Stimulated activated CD8-positive, alpha-beta memory T cell treated with anti-CD3 and anti-CD28 coated beads, Interleukin-7, amount 100 ng/mL, for 1 hour (primary cell): ENCODE measurements at places on chromosomes 7 and 10.

GRCh38 chr10:117550076-117550475 lies 7.5 kb downstream of the EMX2 start:
- DNase-seq: no peak

DNA sequence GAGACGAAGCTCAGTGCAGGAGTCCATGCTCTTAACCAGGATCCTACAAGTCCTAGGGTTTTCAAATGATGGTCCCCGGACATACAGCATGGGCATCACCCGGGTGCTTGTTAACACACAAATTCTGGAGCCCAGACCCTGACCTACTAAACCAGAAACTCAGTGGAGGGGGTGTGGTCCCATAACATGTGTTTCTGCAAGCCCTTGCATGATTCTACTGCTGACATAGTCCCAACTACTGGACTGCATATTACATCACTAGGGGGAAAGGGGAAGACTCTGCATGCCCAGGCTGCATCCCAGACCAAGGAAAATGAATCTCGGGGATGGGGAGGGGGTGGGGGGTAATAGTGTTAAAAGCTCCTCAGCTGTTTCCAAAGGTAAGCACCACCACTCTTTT lies 40.3 kb downstream of the GRB10 start:
- no peak for DNase-seq

DNA sequence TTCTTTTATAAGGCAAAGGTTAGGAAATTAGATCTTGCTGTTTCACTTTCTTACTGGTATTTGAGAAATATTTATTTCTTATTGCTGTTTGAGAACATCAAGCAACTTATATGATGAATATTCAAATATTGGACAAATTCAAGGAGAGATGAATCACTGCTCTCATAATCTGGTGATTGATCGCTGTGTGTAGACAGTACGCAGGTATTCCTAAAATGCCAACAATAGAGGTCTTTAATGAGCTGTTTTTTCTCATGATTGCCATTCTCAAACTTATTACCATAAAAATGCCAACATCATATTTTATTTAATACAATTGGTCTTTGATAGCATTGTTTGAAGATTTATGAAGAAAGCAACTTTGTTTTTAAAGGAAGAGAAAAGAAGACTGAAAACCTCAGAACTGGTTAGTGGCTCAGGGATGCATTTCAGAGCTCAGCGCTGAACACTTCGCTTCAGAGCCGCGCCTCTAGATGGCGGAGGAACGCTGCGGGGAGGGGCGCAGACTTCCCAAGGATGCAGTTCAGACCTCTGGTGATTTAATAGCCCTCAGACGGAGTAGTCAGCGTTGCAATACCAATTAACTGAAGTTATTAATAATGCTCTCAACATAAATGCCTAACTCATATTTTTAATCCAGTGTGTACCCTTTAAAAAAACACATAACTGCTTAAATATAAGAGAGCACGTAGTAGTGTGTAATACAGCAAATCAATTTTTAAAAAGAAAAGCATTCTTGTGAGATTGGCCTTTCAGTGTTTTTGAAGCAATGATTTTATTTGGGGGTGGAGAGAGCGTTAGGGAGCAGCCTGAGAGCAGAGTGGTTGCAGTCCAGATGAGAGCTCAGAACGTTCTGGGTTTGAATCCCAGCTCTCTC lies 38.5 kb upstream of the STEAP4 start:
- no peak for DNase-seq

DNA sequence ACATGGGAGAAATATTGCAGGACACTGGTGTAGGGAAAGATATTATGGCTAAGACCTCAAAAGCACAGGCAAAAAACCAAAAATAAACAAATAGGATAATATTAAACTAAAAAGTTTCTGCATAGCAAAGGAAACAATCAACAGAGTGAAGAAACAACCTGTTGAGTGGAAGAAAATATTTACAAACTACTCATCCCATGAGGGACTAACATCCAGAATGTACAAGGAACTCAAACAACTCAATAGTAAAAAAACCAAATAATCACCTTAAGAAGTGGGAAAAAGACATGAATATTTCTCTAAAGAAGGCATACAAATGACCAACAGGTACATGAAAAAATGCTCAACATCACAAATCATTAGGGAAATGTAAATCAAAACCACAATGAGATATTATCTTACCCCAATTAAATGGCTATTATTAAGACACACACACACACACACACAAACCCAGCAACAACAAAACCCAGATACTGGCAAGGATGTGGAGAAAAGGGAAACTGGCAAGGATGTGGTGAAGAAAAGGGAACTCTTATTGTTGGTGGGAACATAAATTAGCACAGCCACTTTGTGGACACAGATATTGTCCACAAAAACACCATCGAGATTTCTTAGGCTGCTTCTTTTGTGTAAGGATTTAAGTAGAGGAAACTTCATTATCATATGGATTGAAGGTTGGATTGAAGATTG lies 9.8 kb upstream of the RAB18 start:
- no peak for DNase-seq

DNA sequence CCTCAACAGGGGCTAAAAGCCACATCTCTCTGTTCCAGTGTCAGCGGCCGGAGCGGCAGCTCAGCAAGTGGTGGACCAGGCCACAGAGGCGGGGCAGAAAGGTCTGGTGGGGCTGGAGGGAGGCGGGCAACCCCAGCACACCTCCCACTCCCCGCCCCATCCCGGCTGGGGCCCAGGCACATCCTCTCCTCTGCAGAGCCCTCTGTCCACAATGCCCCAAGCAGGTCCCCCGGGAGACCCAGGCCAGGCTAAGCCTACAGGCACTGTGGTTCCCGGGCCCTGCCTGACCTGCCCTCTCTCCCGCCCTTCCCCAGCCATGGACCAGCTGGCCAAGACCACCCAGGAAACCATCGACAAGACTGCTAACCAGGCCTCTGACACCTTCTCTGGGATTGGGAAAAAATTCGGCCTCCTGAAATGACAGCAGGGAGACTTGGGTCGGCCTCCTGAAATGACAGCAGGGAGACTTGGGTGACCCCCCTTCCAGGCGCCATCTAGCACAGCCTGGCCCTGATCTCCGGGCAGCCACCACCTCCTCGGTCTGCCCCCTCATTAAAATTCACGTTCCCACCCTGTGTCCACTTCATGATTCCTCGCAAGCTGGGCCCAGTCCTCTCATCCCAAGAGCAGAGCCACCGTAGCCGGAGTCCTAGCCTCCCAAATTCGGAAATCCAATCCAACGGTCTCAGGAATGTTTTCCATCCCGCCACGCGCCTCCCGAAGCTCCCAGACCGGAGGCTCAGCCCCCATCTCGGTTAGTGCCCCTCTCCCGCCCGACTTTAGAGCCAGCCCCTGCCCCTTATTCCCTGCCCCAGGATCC lies 2.1 kb downstream of the ADIRF start:
- no peak for DNase-seq

GRCh38 chr7:121307021-121307574 lies 21.7 kb upstream of the WNT16 start:
- DNase-seq: no peak

GRCh38 chr10:92045641-92046106 lies 122.1 kb downstream of the BTAF1 start:
- DNase-seq: no peak

- no peak for DNase-seq
Observed at GRCh38 chr7:17830206-17830605, 110.1 kb downstream of the SNX13 start.

DNA sequence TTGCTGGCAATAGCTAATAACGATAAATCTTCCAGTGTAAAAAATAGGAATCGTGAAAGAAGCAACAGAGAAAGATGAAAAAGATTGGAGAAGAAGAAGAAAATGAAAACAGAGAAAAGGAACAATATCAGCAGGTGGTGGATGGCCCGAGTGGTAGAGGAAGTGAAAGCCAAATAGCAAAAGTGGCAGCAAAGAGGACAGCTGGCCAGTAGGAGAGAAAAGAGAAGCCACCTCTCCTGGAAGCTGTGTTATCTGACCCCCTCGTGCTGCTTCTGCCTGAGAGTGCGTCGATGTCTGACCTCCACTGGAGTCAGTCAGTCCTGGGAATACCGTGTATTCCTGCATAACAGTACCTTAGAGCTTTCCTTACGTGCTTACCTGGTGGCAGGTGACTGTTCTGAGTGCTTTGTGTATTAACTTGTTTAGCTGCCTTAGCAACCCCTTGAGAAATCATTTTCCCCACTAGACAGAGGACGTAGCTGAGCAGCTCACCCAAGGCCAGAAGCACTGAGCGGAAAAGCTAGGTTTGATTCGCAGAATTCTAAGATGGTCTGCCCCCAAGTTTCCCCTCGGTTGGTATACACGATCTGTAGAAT lies 88.3 kb downstream of the CHN2 start:
- DNase-seq: no peak

GRCh38 chr10:13671904-13672303 lies 85.1 kb downstream of the PRPF18 start:
- no peak for DNase-seq

- no peak for DNase-seq
Observed at GRCh38 chr7:64951250-64951848, 39.5 kb downstream of the ZNF117 start.

DNA sequence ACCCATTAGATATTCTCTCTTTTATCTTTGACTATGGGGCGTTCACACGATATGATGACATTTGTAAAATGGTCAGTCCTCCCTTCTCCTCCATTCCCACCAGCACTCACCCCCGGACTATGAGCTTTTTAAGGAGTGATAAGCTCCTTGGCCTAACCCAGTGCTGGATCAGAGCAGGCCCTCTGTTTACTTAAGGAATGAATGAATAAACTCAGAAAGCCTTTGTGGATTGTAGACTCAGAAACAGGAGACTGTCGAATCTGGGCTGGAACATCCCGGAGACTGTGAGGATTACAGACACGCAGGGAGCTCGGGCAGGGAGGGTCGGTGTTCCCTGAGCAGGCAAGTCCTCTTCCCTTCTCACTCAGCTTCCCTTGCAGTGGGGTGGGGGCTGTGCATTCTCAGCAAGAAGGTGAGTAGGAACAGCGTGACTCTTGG lies 6.8 kb upstream of the ZCCHC24 start:
- no peak for DNase-seq

GRCh38 chr7:91767820-91768219 lies 112.7 kb downstream of the MTERF1 start:
- no peak for DNase-seq

- no peak for DNase-seq
Observed at GRCh38 chr10:48699011-48699627, 14.4 kb downstream of the WDFY4 start.

- no peak for DNase-seq
Observed at GRCh38 chr10:125548356-125548755, 134.6 kb downstream of the TEX36 start.

- DNase-seq: no peak
Observed at GRCh38 chr7:84040355-84040754, 154.2 kb downstream of the SEMA3A start.

GRCh38 chr10:21650353-21650752 lies 116.3 kb downstream of the MLLT10 start:
- no peak for DNase-seq

DNA sequence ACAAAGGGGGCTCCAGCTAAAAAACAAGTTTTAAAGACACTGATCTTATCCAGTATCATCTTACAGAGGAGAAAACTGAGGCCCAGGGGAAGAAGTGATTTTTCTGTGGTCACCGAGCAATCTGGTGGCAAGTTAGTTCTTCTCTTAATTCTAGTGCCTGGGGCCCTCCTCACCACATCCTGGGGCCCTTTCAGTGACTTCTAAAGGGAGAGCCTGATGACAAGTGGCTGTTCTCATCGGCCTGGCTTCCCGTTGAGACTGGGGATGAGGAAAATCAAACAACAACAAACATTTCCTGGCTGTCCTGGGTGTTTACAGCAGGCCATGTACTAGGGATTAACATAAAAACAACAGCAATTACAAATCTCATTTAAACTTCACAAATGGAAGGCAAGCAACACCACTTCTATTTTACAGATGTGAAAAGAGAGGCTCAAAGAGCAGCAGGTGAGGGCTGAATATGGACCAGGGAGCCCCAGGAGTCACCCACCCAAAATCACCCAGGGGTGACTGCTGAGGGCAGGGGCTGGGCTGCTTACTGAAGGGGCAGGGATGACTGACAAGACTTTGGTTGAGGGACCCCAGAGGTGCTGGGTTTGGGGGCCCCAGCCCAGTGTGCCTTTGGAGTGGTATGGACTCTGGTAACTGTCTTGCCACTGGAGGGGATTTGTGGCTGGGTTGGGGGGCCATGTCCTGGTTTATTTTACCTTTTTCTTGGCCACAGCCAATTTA lies 24.7 kb upstream of the MTPAP start:
- no peak for DNase-seq

GRCh38 chr7:142800699-142801260 lies 30.0 kb downstream of the PRSS2 start:
- no peak for DNase-seq

DNA sequence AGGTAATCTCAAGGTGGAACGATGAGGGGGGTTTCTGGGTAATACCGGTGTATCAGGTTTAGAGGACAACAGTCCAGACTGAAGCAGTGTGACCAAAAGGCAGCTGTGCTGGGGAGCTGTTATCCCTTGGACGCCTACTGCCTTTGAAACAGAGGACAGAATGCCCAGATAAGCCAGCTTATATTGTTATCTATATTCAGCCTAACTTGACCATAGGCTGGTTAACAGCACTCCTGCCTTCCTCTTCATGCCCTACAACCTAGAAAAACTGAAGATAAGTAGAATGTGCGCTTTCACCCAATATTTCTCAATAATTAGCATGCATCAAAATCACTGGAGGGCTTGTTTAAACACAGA lies 44.9 kb downstream of the IL6 start:
- no peak for DNase-seq

DNA sequence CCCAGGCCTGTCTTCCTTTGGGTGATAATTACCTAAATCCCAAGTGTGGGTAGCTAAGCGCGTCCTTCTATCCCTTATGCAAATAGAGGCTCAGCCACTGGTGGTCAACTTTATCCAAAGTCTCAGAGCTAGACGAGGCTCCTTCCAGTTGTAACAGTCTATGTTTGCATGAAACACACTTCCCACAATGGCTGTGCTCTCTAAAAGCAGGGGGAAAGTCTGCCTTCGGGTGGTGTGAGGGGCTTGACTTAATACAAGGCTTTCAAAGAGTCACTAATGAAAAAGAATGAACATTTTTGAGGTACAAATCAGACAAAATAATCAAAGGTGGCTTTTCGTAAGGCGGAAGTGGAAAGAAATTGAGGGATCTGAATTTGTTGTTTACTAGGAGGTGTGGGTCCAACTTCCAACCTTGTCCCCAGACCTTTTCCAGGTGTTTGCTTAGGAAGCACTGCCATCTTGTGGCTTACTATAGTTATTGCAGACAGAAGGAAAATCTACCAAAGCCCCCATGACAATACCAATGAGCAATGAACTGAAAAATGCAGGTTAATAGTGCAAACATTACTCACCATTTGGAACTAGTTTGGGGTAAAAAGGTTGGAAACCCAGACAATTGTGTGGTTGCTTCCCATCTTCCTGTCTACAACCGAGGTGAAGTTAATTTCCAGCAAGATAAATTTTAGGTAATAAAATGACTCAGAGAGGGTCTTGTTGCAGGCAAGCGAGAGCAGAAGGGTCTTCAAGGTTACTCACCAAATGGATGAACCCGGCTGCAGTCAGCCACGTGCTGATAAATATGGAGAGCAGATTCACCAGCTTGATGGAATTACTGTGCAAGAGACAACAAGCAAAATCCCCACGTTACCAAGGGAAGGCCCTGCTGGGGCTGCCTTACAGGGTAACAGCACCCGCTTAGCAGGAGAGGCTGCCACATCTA lies 525.7 kb downstream of the KCNMA1 start:
- no peak for DNase-seq
